D341Med (cell line): ENCODE measurements at places on chromosomes 13 and 19.
A peak's percentile ranks its signal among the peaks of the same experiment; 100 is the strongest.

DNA sequence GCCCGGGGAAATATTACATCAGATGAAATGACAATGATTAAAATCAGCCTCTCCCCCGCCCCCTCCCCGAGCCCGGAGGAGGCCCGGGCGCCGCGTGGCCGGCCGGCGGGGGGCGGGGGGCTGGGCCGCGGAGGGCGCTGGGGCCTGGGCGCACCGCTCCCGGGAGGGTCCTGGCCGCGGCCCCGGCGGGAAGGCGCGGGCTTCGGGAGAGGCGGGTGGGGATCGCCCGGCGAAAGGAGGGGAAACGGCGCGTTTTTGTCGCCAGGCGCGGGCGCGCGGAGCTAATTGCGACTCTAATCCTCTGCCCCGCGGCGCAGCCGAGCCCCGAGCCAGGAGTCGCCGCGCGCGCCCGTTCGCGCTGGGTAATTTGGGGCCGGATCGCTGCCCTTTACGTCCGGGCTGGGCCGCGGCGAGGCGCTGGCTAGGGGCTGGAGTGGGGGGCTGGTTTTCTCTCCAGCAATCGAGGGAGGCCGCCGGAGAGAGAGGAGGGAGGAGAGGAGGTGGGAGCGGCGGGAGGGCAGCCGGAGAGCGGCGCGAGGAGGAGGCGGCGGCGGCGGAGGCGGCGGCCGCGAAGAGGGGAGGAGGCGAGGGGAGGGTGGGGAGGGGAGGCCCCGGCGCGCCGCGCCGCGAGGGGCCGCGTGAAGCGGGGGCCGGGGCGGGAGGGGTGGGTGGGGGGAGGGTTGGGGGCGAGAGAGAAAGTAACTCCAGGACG lies at the start of gene KCTD15:
TSS of gene KCTD15 (plus strand) at position 707 of the 712 bp plus-strand sequence. CDS start 3,585 bp downstream, outside the sequence.
- DNase-seq: peak; percentile 81

GRCh38 chr19:46626446-46626845 lies 1.6 kb upstream of the PTGIR start:
- DNase-seq: no peak

DNA sequence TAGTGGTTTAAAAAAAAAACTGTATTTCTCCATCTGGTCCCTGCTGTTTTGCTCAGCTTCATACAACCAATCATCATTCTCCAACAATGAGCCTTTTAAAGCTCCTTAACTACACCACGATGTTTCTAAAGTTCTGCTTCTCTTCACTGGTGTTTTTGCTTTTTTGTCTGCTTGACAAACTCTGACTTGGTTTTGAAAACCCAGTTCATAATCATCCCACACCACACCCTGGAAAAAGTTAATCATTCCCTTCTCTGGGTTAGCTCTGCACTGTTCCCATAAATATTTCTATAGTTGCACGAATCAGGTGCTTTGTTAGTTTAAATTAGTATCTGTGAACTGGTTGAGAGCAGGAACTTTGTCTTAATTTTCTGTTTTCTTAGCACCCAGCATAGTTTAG lies 217.1 kb downstream of the ENOX1 start:
- DNase-seq: no peak

GRCh38 chr19:55118401-55118991 lies 1.1 kb upstream of the PPP1R12C start:
- no peak for DNase-seq

GRCh38 chr13:43333176-43333575 lies 309.8 kb downstream of the DNAJC15 start:
- no peak for DNase-seq
